DMS 273 treated with DMSO at 0.1 percent for 48 hours (cell line): ENCODE measurements at places on chromosomes 6 and 20.

DNA sequence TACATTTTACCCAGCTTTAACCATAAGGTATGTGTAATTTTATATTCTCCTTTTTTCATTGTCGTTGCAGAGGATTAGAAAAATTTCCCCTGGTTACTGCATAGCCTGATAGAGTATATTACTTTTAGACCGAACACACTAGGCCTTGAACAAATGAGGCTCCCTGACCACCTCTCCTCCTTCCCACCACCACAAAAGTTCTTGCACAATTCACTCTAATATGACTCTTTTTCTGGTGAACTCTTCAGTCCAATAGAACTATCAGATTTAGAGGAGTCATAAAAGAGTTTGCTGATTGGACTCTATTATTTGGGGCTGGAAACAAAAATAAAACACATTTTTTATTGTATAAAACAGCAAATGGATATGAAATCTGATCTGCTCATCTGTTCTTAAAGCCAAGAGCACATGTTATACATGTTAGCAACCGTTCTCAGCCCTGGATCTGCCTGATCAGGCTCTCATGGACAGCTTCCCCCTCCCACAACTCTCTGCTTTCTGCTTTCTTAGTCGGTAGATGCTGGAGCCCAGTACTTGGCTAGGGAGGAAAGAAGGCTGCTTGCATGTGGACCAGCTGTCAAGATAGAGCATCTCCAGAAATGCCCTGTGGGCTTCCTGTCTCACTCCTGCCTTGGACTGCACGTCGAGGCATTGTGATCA is 83.5 kb downstream of the CD164 start:
- no peak for DNase-seq

DNA sequence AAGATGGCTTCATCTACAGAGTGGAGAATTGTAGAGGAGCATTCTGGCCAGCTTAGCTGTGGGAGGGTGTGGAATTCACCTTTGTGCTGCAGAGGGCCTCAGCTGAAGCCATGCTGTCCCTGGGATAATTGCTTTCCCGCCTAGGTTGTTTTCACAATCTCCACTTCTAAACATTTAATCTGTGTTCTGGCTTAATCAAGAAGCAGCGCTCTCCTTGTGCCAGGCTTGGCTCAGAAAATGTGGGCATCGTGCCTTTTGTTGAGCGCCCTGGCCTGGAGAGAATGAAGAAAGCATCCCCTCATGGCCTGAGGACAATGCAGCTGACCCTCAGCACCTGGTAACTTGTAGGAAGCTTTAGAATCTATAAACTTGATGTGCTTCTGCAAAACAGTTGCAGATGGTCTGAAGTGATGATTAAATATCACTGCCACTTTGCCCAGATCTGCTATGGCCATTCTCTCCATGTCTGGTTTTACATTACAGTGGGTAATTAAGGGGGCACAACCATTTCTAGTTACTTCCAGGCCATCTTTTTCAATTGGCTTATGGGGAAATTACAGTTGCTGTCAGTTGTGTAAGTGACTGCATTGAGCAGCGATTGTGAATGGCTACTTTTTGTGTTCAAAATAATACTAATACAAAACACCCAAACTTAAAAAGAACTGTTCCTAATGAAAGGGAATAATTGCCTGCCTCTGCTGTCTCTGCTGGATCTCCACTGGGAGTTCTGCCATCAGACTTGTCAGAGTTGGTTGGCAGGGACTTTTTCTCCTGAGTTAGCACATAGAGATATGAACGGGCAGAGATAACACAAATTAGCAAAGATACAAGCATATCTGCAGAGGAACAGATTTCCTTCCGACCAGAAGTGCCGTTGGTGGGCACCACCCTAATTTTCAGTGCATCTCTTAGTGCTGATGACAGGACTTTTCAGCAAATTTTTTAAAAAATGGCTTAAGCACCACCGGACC is 18.4 kb downstream of the CTNNBL1 start:
- DNase-seq: no peak

GRCh38 chr6:75856902-75857301 is 107.9 kb downstream of the MYO6 start:
- DNase-seq: no peak

GRCh38 chr6:5442916-5443315 is 181.6 kb downstream of the FARS2 start:
- no peak for DNase-seq

GRCh38 chr6:90468080-90468479 is 118.8 kb downstream of the MAP3K7 start:
- no peak for DNase-seq

DNA sequence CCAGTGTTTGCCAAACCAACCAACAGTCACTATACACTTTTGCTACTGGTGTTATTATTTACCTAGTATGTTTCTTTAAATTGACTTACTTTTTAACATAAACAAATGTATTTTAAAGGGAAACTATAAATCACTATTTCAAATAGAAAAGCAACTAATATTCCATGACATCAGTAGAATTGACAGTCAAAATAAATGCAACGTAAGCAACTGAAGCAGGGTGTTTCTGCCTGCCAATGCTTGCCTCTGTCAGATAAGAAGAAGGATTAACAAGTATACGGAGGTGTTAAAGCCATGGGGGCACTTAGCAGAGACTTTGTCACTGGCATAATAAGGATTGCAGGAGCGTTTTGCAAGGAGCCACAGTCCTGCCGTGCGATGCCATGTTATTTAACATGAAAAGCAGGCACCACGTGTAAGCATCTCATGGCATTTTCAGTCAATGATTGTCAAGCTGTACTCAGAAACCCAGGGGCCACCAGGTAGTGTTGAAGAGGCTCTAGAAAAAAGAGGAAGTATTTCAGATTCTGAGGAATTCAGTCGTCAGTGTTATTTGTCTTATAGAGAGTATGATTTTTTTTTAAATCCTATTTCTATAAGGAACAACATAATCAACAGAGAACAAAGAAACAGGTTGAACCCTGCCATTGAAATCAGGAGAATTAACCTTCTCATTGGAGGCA is 131.7 kb downstream of the BFSP1 start:
- no peak for DNase-seq

- DNase-seq: no peak
Measured at GRCh38 chr6:63805345-63805744, 169.7 kb downstream of the PHF3 start.

- DNase-seq: no peak
Measured at GRCh38 chr20:47765271-47765670, 20.0 kb downstream of the SULF2 start.

DNA sequence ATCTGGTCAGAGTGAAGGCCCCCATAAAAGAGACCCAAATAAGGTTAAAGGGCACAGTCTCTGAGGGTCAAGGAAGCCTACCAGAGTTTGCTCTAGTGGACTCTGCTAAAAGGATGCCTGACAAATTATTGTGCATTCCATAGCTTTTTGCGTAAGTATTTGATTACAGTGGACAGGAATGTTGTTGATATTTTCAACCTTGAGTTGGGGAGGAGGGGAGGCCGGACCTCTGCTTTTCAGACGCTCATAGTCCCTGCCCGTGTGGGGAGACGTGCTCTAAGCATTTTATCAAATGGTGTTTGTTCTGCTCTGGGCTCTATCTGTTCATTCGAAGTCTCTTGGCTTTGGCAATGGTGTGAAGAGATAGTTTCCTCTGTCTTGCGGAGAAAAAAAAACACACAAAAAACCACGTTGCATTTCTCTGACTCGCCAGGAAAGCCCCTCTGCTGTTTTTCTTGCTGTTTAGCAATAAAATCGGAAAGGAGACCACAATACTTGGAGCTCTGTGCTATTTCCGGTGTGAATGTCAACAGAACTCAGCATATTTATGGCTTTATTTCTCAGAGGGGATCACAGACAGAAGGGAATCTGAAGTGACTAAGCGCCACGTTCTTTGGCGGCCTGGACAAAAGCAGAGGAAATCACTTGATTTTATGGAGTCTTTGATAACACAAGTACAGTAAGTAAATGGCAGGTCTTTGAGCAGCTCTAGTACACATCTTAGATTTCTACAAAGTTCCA is 159.8 kb downstream of the ZFP64 start:
- no peak for DNase-seq

DNA sequence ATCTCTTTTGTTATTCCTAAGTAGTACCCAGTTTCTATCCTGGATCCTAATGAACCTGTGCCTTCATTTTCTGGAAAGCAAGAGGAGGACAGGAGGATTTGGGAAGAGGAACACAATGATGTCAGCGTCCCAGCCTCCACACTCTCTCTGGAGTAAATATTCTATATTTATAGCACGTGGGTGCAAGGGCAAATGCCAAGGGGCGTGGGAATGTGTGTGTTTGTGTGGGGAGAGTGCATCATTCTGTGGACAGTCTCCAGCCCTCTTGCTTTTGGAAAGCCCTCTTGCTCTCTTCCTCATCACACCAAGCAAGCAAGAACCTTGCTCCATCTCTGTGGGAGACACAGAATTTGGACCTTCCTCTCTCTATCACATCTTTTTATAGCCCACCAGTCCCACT is 103.2 kb upstream of the EMILIN3 start:
- no peak for DNase-seq

GRCh38 chr6:29827579-29828470 is at the start of gene HLA-G:
HLA-G (plus strand) TSS chr6:29827825; CDS start chr6:29827845, 20 bp downstream.
- DNase-seq: no peak

- no peak for DNase-seq
Measured at GRCh38 chr6:33990061-33990541, 155.8 kb downstream of the GRM4 start.
